Left lung (tissue), 14 donors: ENCODE measurements at places on chromosomes 2 and 18. TPM values are rescaled to one million over a fixed set of nuclear protein-coding genes. Genes with fewer than 3 reads are reported as not detected.

GRCh38 chr2:217695033-217695520 lies 307.7 kb downstream of the TNS1 start:
- no peak for DNase-seq

- no peak for DNase-seq
These were observed 3.9 kb downstream of the RPS7 start for GRCh38 chr2:3578987-3579386.

DNA sequence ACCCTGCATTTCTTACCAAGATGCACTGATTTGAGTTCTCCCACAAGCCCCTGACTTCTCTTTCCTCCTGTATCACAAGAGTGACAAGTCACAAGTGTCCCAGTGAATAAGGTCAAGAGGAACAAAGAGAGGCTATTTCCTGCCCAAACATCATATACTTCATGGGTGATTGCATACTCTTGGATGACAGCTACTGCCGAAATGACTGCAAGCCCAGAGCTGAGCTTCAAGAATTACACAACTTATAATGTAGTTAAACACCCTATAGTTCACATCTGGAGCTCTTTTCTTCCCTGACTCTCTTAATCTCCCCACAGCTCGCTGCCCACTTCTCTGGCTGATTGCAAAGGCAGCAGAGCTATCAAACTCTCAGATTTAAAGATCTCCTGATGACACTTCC lies 289.7 kb upstream of the PARD3B start:
- peak; percentile 64 for DNase-seq

- no peak for DNase-seq
These were observed 154.1 kb upstream of the MMADHC start for GRCh38 chr2:149741646-149742045.

Gene IL37
- polyA plus RNA-seq, result 0.21 TPM

Gene LOXHD1
- polyA plus RNA-seq, result 1.00 TPM

DNA sequence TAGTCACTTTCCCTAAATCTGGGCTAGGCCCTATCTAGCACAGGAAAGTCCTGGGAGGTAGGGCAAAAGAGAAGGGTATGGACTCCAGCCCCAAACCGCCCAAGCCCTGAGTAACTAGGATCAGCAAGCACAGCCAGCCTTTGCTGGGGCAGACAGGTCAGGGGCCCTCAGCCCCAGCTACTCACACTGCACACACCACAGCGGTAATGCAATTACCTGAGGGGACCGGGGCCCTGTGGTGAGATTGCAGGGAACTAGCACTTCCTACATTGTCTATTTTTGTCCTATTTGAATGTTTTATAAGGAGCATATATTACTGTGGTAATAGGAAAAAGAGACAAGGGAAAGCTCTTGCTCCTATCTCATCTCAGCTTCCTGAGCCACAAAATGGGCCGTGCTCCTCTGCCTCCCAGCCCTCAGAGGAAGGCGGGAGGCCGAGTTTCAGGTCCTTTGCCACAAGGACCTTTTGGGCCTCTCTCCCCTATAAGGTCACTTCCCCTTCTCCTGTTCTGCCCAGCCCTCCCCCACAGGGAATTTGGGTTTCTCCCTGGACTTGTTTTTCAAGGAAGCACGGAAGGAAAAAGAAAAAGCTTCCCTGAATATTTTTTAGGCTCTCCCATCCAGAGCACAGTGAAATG lies 20.5 kb downstream of the RAB11FIP5 start:
- DNase-seq, result no peak

GRCh38 chr18:3151399-3152264 lies 68.1 kb downstream of the MYOM1 start:
- no peak for DNase-seq

Gene APCDD1
- 137 TPM for polyA plus RNA-seq

GRCh38 chr2:20447437-20448245 lies 767 bp downstream of the RHOB start:
- DNase-seq, result peak; percentile 87

Gene MSH6
- 80.6 TPM for polyA plus RNA-seq

Gene CSRNP3
- 11.4 TPM for polyA plus RNA-seq

Gene FN1
- 1,726 TPM for polyA plus RNA-seq

DNA sequence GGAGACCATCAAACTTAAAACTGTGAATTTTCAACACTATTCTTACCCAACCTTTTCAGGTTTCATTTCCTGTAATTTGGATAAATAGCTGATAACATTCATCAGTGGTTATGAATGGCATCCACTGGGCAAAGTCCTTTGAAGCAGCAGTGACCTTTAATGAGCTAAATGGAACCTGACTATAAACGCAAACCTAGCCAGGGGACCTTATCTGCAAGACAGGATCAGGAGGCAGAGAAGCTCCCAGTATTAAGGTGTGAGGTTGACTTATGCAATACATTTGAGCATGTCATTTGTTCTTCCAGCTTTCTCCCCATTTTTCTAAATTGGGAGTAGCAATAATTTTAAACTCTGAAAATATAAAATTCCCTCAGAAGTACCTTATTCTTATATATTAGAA lies 38.4 kb downstream of the CREG2 start:
- no peak for DNase-seq

DNA sequence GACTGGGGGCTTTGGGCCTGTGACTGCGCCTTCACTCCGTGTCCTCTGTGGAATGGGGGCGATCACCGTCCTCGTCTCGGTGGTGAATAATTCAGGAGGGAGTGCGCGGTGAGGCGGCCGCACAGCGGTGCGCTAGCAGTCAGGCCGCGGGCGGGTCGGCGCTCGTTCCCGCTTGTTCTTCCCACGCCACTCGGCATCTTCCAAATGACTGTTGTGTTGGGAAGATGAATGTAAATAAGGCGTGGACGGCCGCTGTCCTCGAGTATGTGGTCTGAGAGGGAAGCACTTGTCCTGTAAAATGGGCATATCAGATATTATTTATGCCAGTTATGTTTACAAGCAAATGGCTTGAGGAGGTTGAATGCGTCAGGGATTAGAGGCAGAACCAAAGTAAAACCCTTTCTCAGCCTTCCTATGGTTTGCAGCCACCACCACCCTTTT lies 608 bp upstream of the VPS4B start:
- DNase-seq, result no peak

DNA sequence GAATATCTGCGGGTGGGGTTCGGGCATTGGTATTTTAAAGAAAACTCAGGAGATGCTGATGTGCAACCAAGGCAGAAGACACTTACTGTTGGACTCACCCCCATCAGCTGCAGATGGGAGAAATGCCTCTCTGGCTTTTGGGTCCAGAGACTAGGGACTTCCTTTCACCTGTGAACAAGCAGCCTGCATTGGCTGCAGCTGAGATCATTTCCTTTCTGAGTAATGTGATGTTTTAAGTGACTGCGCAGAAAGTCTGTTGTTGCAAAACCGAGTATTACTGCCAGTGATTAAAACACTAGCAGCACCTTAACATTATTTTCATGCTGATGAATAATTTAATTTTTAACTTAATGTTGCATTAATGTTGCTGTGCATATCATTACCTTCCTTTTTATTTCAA lies 143.0 kb downstream of the TSN start:
- no peak for DNase-seq

- DNase-seq, result no peak
These were observed 46.4 kb upstream of the SIX3 start for GRCh38 chr2:44895061-44895460.

- DNase-seq, result peak; percentile 55
These were observed 46.3 kb upstream of the CCBE1 start for GRCh38 chr18:59743566-59743965.

Gene WDR33
- 56.1 TPM for polyA plus RNA-seq
